ENCODE measurements at places on chromosomes 11 and 22.
A peak's percentile ranks its signal among the peaks of the same experiment; 100 is the strongest.

DNA sequence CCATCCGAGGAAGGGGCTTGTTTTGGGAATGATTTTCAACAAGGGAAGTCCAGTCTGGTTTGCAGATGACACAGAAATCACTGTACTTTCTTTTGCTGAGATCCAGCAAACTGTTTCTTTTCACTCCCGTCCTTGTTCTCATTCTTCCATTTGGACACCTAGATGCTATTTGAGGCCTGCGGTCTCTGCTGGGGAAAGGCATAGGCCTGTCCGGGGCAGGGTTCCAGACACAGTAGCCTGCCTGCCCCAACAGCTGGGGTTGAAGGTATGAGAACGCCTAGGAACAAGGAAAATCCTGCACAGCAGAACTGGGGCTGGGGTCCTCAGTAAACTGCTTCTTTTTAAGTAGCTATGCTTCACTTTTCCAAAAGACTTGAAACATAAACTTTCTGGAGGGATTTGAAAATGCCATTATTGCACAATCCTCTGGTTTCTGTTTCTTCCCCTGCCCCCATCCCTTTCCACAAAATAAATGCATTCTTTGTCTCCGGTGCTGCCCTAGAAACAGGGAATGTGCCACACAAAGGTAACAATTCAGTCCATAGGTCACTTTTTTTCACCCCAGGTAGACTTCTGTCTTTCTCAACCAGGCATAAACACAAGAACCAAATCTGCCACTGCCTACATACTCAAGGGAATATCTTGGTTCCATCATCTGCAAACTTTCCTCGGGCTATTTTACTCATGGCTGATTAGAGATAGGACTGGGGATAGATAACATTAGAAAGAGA is 174.8 kb upstream of the MTMR2 start:
- no peak for DNase-seq

- DNase-seq, result peak; percentile 60
These were observed 496 bp downstream of the TMEM9B start for GRCh38 chr11:8963569-8964323.

DNA sequence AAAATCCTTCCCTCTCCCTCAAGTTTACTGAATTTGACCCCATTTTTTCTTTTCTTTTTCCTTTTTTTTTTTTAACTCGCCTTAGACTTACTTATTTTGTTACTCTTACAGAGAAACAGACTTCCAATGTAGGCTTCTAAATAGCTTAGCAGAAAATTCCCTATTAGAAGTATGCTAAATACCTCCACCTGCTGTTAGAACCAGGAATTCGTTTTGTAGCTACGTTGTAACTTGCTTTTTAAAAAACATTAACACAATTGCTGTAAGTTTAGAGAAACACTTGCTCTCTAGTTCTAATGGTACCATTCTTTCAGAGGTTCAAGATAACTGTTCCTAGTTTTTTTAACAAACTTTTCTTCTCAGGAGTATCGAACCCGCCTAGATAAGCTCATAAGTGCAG is 324.2 kb downstream of the DCDC1 start:
- DNase-seq, result no peak

DNA sequence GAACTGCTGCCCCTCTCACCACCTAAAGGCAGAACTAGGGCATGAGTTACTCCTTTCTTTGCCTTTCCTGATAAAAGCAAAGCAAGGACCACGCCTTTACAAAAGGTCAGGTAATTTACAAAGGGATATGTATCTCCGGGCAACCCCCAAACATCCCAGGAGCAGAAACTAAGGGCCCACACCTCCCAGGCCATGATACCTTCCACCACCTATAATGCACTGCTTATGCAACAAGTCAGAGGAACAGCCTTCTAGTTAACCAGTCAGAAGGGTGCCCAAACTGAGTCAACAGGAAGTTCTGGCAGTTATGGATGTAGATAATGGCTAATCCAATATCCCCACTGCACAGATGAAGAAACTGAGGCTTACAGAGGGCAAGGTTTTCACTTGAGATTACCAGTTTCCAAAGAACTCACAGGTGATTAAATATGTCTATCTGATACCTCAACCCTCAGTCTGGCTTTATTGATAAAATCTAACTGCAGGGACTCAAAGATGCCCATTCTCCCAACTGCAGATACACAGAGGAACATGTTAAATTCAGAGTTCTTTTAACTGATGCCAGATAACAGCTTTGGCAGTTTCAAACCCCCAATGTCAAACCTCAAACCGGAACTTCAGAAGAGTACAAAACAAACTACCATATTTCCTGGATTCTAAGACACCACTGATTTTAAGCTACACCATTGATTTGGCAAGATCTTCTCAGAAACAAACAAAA is 16.8 kb upstream of the CASTOR1 start:
- no peak for DNase-seq

DNA sequence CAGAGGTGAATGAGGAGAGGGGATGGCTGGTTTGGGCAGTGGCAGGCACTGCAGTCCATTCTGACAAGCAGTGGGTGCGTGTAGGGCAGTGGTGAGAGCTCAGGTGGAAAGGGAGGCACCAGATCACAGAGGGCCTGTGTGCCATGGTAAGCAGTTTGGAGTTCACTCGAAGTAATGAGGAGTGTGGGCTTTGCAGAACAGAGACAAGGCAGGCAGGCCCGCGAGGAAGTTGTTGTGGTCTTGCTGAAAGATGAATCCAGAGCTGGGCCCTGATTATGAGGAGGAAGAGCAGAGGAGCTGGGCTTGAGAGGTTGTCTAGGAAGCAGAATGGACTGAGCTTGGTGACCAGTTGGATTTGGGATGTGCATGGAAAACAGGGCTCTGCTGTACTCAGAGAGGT is 1.6 kb upstream of the DNAJB13 start:
- no peak for DNase-seq

DNA sequence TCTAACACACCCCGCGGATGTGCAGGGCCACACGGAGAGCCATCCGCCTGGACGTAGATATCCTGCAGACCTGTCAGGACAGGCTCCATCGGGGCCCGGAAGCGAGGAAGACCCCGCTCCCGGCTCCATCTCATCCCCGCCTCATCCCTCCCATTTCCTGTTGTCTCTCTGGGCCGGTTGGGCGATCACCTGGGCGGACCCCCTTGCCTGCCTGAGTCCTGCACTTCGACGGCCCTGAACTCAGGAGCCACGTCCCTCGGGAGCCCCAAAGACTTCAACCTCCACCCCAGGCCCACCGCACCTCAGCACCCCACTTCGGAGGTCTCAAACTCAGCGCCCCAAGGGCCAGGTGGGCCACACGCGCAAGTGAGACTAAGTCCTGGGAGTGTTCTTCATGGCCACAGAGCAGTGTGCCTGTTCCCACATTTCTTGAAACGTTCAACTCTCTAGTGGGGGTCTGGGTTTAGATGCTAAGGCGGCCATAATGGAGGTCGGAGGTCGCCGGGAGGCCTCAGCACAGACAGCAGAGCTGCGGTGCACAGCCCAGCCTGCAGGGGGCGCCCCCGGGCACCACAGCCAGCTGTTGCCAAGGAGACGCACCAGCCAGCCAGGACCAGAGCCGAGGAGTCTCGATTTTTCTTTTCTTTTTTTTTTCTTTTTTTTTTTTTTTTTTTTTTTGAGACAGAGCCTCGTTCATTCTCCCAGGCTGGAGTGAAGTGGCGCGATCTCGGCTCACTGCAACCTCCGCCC is 26.0 kb upstream of the FADD start:
- no peak for DNase-seq

- DNase-seq, result no peak
These were observed 86.5 kb downstream of the MYEOV start for GRCh38 chr11:69380451-69380901.

GRCh38 chr11:101030692-101031091 is 98.9 kb downstream of the PGR start:
- no peak for DNase-seq

DNA sequence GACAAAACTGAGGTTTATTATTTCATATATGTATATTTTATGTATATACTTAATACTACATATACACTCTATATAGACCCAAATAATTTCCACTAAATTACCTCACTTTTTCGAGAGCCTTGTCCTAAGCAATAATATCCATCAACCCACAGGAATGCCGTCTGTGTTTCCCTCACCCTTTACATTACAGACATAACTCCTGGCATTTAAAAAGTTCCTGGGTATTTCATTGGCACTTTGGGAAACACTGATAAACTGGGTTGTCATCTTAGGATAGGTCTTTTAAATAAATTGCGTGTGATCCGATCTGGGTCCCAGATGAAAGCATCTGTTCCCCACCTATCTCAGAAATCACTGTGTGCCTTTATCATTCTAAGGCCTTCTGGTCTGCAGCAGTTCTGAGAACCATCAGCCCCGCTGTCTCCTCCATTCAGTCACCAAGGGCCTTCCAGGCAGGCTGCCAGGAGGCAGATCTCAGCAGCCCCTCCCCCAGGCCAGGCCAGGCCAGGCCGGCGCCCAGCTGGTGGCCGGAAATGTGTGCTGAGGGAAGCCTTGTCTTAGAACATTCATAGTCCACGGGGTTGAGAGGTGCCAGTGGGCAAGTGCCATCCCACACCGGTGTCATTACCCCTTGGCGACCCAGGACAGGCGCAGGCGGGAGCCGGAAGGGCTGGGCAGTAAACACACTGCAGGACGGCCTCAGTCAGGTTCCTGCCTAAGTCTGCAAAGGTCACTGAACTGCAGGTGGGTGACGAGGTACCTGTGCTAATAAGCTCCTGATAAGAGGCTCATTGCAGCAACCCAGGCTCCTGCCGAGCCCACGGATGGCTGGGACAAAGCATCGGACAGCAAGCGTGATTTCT is 3.3 kb downstream of the FGF19 start:
- DNase-seq, result no peak

DNA sequence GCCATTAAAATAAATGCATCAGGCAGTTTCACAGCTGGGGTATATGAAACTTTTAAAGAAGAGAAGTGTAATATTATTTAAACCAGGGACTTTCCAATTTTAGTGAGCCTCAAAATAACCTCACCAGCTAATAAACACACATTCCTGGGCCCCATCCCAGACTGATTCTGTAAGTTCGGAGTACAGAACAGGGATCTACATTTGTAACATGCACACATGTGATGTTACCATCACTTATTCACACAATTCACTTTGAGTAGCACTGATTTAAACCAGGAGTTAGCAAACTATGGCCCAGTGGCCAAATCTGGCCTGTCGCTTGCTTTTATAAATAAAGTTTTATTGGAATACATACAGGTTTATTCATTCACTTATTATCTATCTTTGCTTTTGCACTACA is 62.0 kb downstream of the STK33 start:
- DNase-seq, result no peak

- no peak for DNase-seq
These were observed 7.1 kb upstream of the ADORA2A start for GRCh38 chr22:24420072-24420976.

DNA sequence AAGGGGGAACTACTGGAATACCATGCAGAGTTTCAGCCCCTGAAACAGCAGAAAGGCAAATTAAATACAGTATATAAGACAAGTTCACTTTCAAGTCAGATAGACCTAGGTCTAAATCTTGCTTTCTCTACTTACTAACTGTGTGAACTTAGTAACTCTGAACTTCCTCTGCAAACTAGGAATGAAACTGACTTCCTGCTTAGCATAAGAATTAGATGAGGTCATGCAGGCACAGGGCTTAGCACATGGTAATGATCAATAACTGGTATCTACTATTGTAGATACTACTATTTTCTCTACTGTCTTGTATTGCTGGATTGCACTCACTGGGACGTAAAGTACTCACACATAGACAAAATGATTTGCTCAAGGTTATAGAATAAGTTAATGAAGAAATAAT is 51.5 kb upstream of the MTNR1B start:
- DNase-seq, result no peak

- DNase-seq, result no peak
These were observed 53.0 kb downstream of the KCNA4 start for GRCh38 chr11:29963796-29964195.

GRCh38 chr11:59289356-59290181 is 69.1 kb upstream of the OR5AN1 start:
- no peak for DNase-seq

GRCh38 chr22:45565973-45566372 is 63.3 kb downstream of the FBLN1 start:
- DNase-seq, result no peak

DNA sequence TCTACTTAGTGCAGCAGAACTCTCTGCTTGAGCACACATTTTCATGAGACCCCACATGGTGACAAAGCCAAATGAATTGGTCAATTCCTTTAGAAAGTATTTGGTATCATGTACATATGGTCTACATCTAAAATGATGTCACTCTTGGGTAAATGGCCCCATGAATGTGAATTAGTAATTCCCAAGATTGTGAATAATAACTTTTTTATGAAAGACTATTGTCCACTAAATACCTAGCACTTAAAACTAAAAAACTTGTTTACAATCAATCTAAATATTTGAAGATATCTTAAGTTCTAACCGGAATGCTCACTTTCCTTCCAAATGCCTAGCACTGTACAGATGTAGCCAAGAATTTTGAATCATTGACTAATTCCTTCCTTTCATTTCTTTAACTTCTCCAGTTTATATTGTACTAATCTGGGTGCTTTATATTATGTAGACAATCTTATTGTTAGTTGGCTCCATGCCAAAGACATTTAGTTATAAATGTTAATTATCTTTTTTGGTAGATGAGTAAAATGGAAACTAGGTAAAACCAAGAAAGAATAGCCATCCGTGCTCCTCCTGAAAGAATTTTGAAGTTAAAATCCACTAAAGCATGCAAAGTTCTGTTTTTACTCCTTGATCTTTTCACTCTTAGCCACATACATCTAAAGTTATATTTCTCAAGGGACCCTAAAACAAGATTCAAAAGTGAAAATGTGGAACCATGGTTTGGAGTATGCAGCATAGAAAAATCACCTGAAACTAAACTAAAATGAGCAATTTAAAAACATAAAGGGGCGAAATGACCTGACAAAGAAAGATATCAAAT is 145.0 kb upstream of the ARHGAP20 start:
- DNase-seq, result no peak

DNA sequence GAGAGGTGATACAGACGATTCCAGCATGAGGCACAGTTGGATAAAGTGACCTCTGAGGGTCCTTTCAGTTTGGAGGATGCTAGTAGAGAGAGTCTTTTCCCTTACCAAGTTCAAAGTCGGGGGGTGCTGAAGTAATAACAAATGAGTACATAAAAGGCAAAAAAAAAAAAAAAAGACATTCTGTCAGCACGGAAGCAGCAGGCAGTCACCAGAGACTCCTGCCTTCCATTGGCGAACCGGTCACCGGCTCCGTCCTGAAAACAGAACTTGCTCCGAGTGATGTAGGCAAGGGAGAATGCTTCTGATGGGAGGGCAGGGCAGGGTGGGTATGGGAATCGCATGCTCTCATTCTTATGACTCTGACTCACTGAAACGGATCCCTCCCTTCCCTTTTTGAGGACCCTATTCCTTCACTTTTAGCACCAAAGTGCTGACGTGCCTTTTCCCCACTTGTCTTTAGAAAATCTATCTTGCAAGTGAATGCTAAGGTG is 65.9 kb downstream of the PRR5L start:
- DNase-seq, result no peak

- DNase-seq, result no peak
These were observed 10.3 kb upstream of the THOC5 start for GRCh38 chr22:29563652-29564460.

GRCh38 chr22:37043828-37044538 is 7.6 kb upstream of the KCTD17 start:
- no peak for DNase-seq

All from activated gamma-delta T cell (primary cell).